Activated CD4-positive, alpha-beta T cell treated with anti-CD3 and anti-CD28 coated beads, Interleukin-2, amount 50 U/mL, for 24 hours (primary cell): ENCODE measurements at places on chromosomes 4 and X.

GRCh38 chr4:8513931-8514330, 66.3 kb upstream of the GPR78 start:
- no peak for DNase-seq

DNA sequence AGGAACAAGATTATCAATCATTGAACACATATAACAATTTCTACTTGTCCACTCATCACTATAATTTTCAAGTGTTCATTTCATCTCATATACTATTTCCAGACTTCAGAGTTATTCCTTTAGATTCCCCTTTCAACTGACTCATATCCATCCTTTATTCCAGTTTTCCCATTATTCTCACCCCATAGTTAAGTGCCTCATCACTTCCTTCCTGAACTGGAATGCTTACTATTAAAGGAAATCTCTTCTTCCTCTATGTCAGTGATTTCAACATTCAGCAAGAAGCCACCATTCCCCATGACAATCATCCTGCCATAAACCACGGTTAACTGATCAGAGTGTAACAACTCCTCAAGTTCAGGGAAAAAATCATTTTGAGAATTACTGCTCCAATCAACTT, 198.9 kb downstream of the FBXO8 start:
- DNase-seq = no peak

GRCh38 chrX:150525061-150525919, 43.1 kb upstream of the MTM1 start:
- no peak for DNase-seq

DNA sequence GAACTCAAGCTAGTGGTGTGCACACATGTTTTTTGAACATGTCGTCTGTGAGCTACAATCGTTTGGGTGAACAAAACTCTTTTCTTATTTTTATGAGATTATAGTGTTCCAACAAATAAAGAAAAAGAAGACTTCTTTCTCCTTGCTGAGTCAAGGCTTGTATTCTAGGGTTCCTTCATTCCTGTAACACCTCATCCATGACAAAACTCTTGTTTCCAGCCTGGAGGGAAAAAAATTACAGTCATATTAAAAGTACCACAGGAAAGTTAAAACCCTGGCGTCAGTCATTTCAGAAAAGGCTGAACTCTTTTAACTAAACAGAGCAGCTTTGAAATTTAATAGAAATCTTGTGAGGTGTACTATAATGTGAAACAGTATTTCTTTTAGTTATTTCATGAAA, 79.2 kb upstream of the BOD1L1 start:
- DNase-seq = no peak

DNA sequence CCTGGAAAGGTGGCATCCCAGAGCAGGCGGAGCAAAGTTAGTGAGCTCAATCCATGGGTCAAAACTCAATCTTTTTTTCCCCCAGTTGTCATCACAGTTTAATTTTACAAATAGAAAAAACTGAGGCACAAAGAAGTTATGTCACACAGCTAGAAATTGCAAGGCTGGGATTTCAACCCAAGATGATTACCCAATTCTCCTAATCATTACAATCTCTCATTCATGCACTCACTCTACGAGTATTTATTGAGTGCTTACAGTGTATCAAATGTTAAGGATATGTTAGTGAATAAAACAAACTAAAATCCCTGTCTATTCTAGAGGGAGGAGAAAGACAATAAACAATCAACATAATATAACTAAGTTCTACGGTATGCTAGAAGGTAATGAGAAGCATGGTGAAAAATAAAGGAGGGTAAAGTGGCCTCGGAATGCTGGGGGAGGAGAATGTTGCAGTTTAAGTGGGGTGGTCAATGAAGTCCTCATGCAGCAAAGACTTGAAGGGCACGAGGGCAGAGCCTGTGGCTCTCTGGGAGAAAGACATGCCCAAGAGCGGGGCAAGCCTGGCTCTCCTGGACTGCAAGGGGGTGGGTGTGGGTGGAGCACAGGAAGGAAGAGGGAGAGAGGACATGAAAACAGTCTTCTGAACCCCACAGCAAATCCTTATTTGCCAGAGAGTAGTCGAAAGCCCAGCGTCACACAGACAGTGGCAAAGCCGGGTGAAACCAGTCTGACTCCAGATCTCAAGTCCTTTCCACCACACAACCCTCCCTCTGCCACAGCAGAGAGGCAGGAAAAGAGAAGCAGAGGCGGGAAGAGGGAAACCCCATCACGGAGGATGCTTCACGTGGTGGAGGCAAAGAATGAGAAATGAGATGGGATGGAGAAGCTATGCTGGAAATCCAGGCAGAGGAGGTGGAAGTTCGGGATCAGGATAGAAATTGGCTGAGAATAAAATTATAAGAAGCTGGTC, 48.3 kb downstream of the RAB33B start:
- DNase-seq = no peak

DNA sequence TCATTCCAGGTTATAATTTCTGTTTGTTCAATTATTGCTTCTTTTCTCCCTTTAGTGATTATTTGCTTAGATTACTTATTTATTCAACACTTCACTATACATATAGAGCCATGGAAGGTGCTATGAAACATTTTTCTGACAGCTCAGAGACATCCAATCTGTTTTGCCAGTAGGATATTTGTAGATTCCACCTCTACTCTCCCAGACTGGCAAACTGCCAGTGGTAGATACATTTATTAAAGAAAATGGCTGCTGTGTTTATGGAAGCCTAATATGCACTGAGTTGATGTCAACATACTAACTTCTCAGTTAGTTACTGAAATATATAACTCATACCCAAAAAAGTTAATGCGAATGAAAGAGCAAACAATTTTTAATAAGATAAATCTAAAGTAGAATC, 348.6 kb downstream of the TRAM1L1 start:
- DNase-seq = no peak

DNA sequence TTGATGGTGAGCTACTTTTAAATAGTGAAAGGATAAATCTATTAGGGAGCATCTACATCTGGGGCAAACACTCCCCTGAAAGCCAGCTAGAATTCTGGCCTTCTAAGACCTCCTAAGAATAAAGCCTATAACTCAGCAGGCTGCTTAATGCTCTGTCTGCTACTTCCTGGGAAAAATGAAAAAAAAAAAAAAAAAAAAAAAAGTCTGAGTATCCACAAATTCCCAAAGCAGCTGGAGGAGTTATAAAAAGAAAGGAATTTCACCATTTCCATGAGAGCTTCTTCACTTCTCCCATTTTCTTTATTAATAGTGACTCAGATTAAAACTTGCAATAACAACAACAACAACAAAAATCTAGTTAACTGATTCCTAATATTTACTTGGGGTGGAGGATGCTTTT, 511.2 kb downstream of the INPP4B start:
- no peak for DNase-seq

- DNase-seq = no peak
Observed at GRCh38 chr4:166143227-166143626, 270.2 kb downstream of the TLL1 start.

- DNase-seq = no peak
Observed at GRCh38 chrX:66142351-66142750, 21.7 kb upstream of the HEPH start.
